HT-29 (cell line): ENCODE measurements at places on chromosomes 13 and 19.

DNA sequence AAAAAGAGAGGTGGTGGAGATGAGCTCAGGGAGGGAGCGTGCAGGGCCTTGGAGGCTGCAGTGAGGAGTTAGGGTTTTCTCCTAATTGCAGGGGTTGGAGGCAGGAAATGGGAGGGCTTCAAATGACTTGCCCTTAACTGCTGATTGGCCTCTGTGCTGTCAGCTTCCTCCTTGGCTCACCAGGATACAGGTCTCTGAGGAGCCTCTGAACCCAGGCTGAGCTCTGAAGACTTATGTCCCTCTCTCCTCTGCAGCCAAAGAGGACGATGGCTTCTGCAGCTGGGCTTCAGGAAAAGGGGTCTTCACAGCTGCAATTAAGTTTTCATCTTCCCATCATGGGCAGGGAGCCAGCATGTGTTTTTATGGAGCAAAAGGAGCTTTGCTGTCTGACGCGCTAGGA lies 6.7 kb upstream of the RANBP3 start:
- no peak for DNase-seq

DNA sequence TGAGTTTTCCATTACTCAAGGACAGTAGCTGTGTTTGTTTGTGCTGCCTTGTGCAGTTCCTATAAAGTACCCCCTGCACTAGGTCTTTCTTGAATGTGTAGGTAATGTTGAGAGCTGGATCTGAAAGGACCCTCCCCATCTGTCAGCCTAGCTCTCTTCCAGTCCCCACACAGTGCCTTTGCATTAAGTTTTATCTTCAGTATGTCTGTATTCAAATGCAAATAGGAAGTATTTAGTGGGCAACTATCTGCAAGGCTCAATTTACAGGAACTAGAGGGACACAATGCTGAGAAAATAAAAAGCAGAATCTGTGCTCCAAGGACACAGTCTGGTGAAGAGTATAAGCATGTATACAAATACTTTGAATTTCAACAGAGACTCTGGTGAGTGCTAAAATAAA lies 558.5 kb downstream of the RFC3 start:
- DNase-seq: no peak

DNA sequence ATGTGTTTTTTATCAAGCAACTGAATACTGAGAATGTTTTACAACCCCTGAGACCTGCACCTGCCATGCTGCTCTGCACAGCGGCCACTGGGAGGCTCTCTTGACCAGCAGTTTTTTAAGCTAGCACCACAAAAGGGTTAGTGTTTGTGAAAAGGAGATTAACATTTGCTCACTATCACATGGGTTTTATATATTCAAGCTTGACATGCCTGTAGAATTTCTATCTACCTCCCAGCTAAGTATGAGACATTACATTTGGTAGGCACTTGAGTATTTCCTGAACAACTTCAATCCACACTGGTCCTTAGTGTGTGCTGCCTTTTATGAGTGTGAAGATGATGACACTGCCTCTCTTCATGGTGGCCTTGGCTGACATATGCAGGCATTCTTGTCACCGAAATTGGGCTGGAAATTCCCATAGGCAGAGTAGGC lies 1238.9 kb downstream of the UQCRFS1 start:
- DNase-seq: peak; percentile 64

DNA sequence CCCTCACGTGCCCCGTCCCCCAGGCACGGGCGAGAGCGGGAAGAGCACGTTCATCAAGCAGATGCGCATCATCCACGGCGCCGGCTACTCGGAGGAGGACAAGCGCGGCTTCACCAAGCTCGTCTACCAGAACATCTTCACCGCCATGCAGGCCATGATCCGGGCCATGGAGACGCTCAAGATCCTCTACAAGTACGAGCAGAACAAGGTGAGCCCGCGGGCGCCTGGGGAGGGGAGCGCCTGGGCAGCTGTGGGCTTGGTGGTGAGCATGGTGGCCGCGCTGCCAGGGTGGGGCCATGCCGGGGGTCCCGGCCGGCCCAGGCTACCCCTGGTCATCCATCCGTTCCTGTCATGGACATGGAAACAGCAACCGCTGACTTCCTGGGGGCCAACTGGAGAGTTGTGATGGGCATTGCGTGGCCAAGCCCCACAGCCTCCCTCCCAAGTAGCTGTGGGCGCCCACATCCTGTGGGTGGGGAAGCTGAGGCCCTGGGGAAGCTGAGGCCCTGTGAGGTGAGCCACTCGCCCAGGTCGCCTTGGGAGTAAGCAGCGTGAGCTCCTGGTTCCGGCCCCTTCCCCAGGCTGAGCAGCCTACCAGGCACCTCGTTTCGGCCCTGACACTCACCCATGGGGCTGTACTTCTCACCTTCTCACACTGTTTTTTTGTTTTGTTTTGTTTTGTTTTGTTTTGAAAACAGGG lies 16.1 kb downstream of the GNA11 start:
- no peak for DNase-seq
